ENCODE measurements at places on chromosomes 13 and 19.

- DNase-seq = no peak
Measured at GRCh38 chr13:81207231-81207630, 866.3 kb upstream of the SPRY2 start.

GRCh38 chr13:99797691-99798090, 173.9 kb downstream of the ZIC5 start:
- DNase-seq = no peak

DNA sequence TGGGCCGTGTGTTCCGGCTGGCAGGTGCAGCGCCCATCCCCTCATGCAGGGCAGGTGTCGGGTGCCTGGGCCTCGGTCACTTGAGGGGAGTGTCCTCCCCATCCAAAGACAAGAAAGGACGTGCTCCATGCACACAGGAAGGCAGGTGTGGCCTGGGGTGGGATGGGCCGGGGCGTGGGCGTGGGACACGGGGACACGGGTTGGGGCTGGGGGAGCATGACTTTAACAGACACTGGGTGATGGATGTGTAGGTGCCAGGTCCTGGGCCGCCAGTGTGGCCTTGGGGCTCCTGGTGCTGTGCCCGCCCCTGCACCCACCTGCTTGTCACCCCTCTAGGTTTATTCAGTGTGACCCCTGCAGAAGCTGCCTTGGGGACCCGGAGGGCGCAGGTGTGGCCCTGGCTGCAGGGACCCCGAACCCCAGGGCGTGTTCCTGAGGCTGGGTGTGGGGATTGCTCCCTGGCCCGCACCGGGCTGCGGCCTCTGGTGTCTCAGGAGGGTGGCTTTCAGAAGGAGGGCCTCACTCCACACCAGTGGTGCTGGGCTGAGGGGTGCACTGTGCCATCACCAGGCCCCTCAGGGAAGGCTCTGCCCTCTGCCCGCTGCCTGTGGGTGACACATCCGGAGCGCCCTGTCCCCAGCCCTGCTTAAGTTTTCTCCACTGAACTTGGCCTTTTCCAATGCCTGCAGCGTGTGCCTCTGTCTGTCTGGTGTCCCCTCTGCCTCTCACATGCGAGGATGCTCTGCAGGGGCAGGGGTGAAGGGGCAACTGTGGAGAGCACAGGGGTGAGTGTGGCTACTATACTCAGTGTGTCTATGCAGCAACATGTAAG, 5.2 kb downstream of the TMEM255B start:
- DNase-seq = no peak

- DNase-seq = no peak
Measured at GRCh38 chr13:99323488-99323887, 16.3 kb upstream of the GPR183 start.

DNA sequence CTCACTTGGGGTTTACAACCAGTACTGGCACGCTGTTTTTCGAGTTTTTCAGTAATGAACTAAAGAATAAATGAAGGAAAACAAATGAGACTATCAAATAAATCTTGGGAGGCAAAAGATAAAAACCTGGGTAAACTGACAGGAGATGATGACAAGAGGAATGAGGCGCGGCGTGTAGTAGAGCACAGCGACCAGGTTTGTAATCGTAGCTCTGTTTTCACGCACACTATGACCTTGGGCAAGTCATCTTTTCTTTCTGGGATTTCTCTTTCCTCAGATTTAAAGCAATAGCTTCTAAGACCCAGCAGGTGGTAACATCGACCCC, 419 bp downstream of the MRPS31 start:
- no peak for DNase-seq

DNA sequence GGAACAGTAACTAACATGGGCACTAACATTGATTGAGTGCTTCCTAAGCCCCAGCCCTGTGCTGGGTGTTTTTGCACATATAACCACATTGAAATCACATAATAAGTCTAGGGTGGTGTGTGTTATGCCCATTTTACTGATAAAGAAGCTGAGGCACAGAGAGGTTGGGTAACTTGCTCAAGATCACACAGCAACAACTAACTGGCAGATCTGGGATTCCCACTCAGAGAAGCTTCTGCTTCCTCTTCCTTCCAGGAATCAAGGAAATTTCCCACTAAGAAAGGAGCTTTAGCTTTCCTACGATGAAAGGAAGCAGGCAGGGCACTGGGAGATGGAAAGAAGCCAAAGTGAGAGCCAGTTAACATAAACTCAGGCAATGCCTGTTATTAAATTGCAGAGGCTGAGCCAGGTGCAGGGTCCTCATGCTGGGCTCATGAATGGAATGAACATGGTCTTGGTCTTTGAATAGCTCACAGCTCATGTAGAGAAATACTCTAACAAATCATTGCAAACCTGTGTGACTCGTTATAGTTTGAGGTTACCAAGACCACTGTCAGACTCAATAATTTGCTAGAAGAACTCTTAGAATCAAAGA, 10.1 kb downstream of the SSC5D start:
- DNase-seq = no peak

- no peak for DNase-seq
Measured at GRCh38 chr13:95228130-95228529, 73.1 kb downstream of the ABCC4 start.

GRCh38 chr19:17279436-17279835, 2.3 kb upstream of the ANKLE1 start:
- no peak for DNase-seq
